ENCODE measurements at places on chromosomes 2 and 18.

- DNase-seq, result no peak
Observed at GRCh38 chr2:47704287-47704686, 78.7 kb upstream of the MSH6 start.

DNA sequence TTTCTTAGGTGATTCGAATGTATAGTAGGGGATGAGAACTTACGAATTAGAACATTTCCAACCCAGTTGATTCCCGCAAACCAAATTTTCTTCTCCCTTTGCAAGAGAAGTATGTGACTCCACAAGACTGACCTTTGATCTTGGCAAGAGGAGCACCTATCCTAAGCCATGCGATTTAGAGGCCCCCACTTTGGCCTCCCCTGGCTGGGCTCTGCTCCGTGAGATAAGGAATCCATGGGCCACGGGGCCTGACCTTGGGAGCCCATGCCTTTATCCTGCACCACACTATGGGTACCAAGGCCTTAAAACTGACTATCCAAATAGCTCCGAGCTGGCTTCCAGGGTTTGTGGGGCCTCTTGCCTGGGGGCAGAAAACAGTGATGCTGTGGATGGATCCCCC, 135.8 kb downstream of the LRRTM1 start:
- no peak for DNase-seq

GRCh38 chr2:218811382-218811781, 20.2 kb downstream of the PRKAG3 start:
- no peak for DNase-seq

DNA sequence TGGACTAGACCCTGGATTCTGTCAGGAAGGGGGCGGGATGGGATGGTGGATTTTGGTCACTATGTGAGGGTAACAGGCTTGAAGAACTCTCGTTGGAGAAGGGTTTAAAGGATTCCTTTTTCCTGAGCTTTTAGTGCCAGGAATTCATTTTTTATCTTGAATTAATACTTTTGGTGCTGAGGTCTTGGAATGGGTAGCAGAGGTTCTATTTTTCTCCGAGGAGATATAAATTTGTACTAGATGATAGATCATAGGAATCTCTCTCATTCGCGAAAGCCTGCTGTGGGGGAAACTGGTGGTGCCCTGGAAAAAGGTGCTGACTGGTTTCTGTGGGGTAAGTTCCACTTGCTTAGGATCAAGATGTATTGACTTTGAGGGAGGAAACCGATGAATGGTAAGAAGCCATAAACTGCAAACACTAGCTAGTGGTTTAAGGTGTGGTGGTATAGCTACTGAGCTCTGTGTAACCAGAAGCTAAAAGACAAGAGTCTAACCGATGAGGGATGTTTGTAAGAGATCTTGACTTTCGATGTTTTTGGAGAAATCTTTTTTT, 706 bp downstream of the AGPS start:
- no peak for DNase-seq

DNA sequence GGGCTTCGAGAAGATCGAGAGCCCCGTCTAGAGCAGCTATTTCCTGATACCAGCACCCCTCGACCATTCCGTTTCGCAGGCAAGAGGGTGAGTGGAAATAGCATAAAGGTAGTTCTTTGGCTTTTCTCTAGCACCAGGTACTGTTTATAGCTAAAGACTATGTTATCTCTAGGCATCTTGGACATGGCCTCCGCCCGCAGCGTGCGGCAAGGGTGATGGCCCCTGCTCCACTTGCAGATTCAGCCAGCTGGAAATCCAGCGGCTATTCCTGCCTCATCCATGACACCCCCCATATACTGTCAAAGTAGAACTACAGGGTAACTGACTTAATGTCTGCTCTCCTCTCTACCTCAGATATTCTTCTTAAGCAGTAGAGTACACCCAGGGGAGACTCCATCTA, 3.3 kb downstream of the AGBL5 start:
- DNase-seq, result no peak

- peak; percentile 49 for DNase-seq
Observed at GRCh38 chr18:55245211-55245614, 286.0 kb upstream of the CCDC68 start.

- DNase-seq, result no peak
Observed at GRCh38 chr18:75625966-75626365, 198.5 kb upstream of the SMIM21 start.
